NCI-H2081 treated with DMSO at 0.1 percent for 48 hours (cell line): ENCODE measurements at places on chromosomes 1 and 21.
A peak's percentile ranks its signal among the peaks of the same experiment; 100 is the strongest.

DNA sequence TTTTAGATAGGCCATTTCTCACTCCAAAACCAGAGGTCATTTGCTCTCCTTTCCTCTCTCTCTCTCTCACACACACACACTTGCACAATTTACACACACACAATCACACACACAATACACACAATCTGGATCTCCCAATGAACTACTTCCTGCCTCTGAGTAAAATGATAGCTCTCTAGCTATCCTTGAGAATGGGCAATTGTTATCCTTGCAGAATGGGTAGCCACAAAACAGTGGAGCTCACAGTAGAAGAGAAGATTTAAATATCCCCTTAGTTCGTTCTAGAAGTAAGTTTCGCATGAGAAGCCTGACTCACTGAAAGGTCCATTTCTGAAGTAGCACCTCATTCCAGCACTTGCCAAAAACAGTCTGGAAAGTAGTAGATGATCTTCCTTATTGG lies 17.6 kb downstream of the PALMD start:
- DNase-seq, result no peak

GRCh38 chr1:196393742-196394141 lies 214.5 kb downstream of the KCNT2 start:
- no peak for DNase-seq

GRCh38 chr1:101769520-101769919 lies 227.2 kb downstream of the OLFM3 start:
- DNase-seq, result no peak

- no peak for DNase-seq
Measured at GRCh38 chr1:201302163-201303152, 19.2 kb downstream of the PKP1 start.

GRCh38 chr1:20997602-20998224 lies 179.0 kb downstream of the EIF4G3 start:
- DNase-seq, result no peak

DNA sequence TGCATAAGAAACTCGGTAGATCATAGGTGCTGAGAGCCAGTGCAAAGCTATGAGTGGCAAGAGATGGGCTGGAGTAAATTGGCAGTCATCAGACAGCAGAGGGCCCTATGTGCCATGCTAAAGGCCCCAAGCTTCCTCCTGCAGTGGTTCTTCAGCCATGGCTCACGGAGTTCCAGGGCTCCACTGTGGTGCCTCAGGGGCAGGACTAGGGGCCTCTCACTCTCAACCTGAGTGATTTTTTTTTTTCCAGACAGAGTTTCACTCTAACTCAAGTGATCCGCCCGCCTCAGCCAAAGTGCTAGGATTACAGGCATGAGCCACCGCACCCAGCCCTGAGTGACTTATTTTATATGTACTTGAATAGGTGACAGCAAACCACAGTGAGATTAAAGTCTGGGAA lies 10.4 kb upstream of the GJA8 start:
- peak; percentile 18 for DNase-seq

DNA sequence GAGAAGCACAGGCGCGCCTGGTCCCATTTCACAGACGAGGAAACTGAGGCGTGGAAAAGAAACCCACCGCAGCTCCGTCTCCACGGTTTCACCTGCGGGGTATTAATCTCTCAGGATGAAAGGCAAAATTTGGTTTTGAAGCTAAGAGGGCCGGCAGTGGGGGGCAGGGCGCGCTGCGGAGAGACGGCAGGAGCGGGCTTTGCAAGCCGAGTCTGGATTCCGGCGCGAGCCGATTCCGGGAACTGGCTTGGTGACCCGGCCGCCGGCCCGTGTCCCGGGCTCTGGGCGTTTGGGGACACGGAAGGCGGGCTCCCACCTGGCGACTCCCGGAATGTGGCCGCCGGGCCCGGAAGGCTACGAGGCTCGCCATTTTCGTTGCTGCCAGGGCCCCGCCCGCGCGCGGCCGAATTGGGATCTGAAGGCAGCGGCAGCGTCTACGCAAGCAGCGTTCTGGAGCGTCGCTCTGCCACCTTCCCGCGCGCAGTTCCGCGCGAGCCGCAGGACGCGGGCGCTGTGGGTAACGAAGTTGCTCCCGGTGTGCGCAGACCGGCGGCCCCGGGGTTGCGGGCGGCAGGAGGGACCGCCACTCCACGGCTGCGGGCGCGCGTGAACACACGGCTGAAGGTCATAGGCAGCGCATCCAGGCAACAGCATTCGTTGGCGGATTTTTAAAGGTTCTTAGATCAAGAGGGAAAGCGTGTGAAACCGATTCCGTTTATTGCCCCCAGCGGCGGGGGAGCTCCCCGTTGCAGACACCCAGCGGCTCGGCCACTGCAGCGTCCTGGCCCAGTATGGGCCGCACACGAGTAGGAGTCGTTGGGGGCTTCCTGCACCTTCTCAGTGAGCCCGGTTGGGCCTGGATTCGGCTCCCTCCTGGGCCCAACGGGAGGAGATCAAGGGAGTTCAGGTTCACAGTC lies 5.4 kb upstream of the PRDM16 start:
- no peak for DNase-seq

- DNase-seq, result no peak
Measured at GRCh38 chr1:241156231-241156965, 200.6 kb downstream of the RGS7 start.

DNA sequence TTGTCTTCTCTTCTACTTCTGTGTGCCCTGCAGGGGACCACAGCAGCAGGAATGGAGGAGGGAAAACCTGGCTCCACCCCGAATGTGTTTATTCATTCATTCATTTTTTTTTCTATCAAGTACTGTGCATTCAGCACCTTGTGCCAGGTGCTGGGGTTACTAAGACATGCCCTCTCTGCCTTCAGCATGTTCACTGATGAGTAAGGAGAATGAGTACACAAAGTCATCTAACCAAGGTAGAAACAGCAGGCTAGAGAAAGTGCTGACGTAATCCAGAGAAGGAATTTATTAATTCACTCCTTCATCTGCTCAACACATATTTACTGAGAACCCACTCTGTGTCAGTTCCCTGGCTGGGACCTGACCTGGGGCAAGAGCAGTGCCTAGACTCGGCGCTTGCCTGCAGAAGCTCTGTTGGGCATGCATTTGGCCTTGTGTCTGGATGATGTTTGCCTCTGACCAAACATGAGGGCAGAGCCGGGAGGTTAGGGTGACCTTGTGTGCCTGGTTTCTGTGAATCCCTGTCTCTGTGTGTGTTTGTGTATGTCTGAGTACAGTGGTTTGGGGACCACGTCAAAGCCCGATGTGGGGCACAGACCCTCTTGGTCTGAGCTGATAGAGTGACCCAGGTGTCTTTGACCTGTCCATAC lies 3.3 kb upstream of the MYOG start:
- DNase-seq, result no peak

DNA sequence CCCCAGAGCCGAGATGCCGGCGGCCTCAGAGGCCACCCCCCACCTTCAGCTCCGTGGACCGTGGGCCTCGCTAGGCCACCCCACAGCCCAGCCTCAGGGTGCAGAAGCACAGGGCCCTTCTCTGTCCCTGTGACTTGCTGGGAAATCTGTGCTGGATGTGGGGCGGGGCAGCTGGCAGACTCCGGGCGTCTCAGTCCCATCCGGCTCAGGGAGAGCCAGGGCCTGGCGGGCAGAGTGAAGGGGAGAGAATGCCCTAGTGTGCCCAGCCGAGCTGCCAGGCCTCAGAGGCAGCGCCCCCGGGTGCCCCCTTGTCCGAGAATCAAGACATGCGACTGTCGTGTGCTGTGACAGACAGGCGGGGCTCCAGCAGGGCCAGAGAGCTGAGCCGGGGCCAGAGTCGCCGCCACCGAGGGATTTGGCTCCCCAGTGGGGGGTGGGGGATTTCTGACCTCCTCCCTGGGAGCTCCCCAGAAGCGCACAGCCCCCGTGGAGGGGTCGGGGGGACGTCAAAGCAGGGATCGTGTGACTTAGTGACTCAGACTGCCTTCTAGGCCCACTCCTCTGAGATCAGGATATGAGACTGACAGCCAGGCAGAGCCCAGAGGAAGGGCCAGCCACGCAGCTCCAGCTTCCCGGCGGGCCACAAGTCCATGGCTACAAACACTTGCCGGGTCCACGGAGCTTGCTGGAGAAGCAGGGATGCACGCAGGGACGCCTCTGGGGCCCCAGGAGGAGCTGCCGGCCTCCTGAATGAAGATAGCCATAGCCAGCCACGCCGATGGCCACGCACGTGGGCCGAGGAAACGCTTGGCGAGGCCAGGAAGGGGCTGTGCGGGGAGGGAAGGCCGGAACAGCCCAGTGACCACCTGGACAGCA lies 11.9 kb downstream of the COL6A1 start:
- DNase-seq, result no peak

GRCh38 chr1:217311766-217312165 lies 319.1 kb downstream of the GPATCH2 start:
- no peak for DNase-seq

DNA sequence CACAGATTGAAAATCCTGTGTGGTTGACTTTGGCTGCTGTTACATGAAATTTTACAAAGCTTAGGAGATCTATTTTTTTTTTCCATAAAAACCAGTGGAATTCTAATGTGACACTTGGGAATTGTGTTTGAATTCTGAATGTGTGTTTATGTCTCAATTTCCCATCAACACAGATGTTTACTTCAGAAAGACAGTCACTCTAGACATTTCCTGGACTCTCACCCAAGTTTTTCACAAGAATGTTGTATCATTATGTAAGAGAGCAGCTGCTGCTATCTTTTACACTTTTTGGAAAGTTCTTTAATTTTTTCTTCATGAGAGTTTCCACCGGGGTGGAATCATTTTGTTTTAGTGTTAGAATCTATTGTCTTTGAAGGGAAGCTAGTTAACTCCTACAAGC lies 210.1 kb downstream of the GIPC2 start:
- no peak for DNase-seq

DNA sequence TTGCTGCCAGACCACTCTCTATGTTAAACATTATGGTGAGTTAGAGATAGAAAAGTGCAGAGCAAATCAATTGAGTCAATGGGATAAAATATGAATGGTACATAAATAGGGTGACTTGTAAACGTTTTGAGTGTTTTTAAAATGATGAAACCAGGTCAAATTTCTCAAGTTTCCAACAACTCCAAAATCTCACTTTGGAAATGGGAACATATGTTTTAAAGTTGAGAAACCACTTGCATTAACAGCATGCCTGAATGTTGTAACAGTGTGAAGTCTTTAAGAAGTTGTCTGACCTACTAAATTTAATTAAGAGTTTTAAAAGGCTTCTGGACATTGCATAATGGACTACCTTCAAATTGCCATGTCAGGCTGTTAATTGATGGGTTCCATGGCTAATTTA lies 33.6 kb upstream of the RAVER2 start:
- no peak for DNase-seq

- no peak for DNase-seq
Measured at GRCh38 chr1:175449306-175449705, 256.7 kb upstream of the KIAA0040 start.

DNA sequence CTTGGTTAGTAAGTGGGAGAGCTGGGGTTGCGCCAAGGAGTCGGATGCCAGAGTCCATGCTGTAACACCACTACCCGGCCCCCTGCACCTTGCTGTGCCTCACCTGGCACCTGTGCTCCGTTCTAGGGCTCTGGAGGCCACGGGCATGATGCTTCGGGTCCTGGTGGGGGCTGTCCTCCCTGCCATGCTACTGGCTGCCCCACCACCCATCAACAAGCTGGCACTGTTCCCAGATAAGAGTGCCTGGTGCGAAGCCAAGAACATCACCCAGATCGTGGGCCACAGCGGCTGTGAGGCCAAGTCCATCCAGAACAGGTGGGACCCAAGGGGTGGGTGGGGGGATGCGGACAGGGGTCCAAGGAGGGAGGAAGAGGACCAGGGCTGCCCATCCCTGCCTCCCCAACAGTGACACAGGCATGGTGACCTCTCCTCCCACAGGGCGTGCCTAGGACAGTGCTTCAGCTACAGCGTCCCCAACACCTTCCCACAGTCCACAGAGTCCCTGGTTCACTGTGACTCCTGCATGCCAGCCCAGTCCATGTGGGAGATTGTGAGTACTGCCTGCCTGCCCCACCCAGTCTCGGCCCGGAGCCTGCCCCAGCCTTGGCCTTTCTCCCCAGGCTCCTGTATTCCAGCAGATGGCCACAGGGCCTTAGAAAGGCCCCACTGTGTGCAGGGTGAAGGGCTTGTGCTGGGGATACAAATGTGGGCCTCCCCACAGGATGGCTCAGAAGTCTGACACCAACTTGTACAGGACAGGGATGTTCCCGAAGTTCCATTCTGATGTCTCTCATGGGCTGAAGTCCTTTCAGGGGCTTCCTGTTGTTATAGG lies 9.6 kb upstream of the HTR6 start:
- DNase-seq, result no peak

GRCh38 chr1:101005871-101006270 lies 19.7 kb downstream of the DPH5 start:
- DNase-seq, result no peak

DNA sequence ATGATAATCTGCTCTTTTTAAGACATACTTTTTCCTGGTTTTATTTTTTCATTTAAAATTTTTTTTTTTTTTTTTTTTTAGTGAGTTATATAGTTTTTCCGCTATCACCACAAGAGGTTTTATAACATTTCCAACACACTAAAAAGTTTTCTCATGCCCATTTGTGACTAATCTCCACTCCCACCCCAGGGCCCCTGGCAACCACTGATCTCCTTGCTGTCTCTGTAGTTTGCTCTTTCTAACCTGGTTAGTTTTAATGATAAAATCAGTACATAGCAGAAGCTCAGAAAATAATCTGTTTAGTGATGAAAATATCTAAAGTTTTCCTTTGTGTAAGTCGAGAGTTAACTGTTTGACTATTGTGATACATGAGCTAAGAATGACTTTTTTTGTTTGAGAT lies 41.8 kb downstream of the IARS2 start:
- DNase-seq, result no peak

DNA sequence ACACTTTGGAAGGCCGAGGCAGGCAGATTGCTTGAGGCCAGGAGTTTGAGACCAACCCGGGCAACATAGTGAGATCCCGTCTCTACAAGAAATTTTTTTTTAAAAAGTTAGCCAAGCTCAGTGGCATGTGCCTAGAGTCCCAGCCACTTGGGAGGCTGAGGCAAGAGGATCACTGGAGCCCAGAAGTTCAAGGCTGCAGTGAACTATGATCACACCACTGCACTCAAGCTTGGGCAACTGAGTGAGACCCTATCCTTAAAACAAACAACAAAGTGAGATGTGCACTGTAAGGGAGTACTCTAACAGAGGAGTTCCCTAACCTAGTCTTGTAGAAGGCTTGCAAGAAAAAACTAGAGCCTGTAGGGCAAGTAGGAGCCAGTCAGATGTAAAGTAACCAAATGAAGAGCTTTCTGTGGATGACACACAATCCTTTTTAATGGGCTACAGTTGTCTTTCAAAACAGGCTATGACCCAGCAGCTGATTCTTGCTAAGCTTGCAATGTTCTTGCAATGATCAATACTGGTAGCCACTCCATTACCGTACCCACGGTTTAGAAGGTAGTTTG lies 38.0 kb upstream of the SRP9 start:
- DNase-seq, result no peak

GRCh38 chr1:53291574-53291973 lies 36.3 kb downstream of the LRP8 start:
- no peak for DNase-seq
